ENCODE measurements at places on chromosomes 5 and 9.

DNA sequence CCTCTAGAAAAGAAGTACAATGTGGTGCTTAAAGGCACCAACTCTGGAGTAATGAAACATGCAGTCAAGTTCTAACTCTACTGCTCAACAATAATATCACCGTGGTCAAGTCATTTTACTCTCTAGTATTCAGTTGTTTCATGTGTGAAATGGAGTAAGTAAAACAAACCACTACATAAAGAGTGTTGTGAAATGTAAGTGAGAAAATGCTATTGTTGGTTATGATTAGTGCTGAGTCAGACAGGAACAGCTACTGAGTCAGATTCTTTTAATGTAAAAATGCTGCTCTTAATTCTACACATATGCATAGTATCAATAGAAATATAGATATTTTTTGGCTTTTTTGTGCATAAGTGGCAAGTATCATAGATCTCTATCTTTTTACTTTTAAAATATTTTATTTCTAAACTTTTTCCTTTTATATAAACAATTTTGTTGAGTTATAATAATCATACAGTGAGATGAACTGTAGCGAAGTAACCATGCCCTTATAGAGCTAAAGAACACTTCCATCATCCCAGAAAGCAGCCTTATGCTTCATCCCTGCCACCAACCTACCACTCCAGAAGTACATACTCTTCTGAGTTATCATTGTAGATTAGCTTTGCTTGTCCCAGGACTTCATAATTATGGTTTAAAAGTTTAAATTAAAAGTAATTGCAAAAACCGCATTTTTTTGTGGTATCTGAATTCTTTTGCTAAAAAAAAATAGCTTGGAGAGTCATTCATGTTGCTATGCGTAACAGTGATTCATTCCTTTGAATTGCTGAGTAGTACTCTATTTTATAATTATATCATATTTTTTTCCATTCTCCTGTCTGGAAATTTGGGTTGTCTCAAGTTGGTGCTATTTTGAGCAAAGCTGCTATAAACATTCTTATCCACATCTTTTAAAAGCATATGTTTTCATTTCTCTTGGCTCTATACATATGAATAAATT lies 548.2 kb upstream of the CLINT1 start:
- DNase-seq: no peak

GRCh38 chr9:136615631-136616306 lies 46.9 kb upstream of the EGFL7 start:
- DNase-seq: no peak

DNA sequence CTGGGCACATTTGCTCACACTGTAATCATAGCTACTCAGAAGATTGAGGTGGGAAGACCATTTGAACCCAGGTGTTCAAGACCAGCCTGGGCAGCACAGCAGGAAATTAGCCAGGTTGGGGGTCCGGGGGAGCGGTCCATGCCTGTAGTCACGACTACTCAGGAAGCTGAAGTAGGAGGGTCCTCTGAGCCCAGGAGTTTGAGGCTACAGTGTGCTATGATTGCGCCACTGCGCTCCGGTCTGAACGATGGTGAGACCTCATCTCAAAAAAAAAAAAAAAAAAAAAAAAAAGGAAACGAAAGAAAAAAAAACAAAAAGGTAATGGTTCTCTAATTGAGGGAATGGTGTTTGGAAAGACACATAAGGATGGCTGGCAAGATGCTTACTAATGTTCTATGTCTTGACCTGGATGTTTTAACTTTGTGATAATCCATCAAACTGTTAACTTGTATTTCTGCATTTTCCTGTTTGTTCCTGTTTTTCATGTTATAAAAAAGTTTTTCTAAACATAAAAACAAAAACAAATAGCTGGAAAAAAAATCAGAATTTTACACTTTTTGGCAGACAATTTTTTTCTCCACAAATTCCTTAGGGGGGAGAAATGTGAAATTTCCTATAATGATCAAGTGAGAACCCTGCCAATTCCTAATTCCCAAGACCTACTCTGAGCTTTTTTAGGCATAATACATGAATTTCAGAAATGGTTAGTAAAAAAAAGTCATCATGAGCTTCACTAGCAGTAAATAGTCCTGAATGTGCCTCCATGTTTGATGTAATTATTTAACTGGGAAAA lies 96.9 kb downstream of the DENND1A start:
- no peak for DNase-seq

- DNase-seq: no peak
Observed at GRCh38 chr9:105416840-105417239, 31.0 kb upstream of the FSD1L start.

GRCh38 chr5:80565330-80565729 lies 4.8 kb downstream of the ANKRD34B start:
- DNase-seq: no peak

- no peak for DNase-seq
Observed at GRCh38 chr5:107359033-107359915, 311.5 kb downstream of the EFNA5 start.
